Renal cortex interstitium (tissue), 15 donors: ENCODE measurements at places on chromosomes 1 and 21. TPM values are rescaled to one million over a fixed set of nuclear protein-coding genes. Genes with fewer than 3 reads are reported as not detected.

- DNase-seq = no peak
These were observed 14.8 kb downstream of the ATP1B1 start for GRCh38 chr1:169121146-169121923.

Gene MPL
- 1.1 TPM for polyA plus RNA-seq

Gene IFI6
- 23.7 TPM for polyA plus RNA-seq

Gene C1orf87
- polyA plus RNA-seq = 0.17 TPM
